ENCODE measurements at places on chromosomes 3 and 15.

DNA sequence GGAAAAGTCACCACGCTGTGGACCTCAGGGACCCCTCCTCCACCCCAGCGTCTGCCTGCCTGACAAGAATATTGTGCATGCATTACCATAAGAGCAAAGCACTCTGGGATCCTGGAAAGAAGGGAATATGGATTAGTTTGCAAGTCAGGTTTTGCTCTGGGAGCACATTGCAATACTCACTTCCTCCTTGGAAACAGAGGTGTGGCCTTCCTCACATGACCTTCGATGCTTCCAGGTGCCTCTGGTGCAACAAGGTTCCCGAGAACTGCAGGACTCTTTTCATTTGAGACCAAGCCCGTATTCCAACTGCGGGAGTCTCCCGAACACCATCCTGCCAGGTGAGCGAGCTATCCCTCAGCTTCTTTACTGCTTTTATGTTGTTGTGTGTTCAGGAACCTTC lies 76.3 kb upstream of the BLM start:
- no peak for DNase-seq

- DNase-seq = no peak
Observed at GRCh38 chr3:54836871-54837270, 91.0 kb downstream of the LRTM1 start.

GRCh38 chr3:134029734-134030378 lies at the start of gene SLCO2A1:
Gene SLCO2A1, minus strand, starts transcription at chr3:134029925. Its CDS starts 123 bp downstream, at chr3:134029802.
- DNase-seq = no peak

DNA sequence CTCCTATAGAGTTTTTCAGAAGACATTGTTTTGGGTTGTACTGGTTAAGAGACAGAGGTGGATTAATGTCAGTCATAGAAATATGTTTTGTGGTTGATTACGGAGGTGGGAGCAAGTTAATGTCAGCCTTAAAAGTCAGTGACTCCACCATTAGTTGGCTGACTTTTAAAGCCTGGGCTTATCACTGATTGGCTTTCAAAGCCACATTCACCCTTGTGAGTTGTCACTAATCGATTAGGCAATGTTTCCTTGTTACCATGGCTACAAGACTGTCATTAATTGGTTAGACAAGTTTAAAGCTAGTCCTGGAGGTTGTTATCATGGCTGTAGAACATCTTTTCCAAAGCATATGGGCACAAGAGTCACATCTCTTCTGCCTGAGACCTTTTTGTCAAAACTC lies 73.0 kb downstream of the NEO1 start:
- DNase-seq = peak; percentile 6

DNA sequence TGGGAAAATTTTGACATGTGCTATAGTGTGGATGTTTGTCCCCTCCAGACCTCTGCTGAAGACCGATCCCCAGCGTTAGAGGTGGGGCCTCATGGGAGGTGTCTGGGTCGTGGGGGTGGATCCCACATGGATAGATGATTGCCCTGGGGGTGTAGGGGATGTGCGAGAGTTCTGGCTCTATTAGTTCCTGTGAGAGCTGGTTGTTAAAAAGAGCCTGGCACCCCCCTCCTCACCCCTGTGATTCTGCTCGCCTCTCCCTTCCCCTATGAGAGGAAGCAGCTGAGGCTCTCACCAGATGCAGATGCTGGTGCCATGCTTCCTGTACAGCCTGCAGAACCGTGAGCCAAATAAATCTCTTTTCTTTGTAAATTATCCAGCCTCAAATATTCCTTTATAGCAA lies 67.4 kb downstream of the ATP10A start:
- DNase-seq = no peak

DNA sequence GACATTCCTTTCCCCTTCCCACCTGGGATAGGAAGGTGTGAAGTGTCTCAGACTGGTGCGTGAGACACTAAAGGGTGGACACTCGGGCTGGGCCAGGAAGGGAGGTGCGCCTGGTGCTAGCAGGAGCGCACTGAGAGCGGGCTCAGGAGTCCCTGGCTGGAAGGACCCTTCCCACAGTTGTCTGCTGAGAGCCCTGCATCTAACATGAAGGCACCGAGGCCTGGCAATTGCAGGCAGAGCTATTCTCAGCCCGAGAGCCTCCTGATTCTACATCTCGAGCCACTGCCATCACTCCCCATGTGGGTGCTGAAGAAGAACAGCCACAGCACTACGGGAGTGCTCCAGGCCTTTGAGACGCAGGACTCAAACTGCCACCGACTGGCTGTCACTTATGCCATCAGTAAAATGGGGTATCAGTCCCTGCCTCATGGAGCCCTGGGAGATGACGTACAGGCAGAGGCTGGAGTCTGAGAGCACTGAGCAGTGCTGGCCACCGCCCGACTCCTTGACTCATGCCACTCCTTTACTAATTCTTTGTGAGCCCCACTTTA lies 159.4 kb downstream of the KLF13 start:
- DNase-seq = no peak

- DNase-seq = no peak
Observed at GRCh38 chr3:137343283-137343682, 385.5 kb downstream of the IL20RB start.

All from foreskin keratinocyte (primary cell).